ENCODE measurements at places on chromosomes 12 and 14. TPM values are rescaled to one million over a fixed set of nuclear protein-coding genes. Genes with fewer than 3 reads are reported as not detected.

- peak; percentile 80 for DNase-seq
Observed at GRCh38 chr12:54220092-54220557, 31.3 kb upstream of the SMUG1 start.

- DNase-seq: no peak
Observed at GRCh38 chr12:14479004-14479403, 88.7 kb downstream of the PLBD1 start.

DNA sequence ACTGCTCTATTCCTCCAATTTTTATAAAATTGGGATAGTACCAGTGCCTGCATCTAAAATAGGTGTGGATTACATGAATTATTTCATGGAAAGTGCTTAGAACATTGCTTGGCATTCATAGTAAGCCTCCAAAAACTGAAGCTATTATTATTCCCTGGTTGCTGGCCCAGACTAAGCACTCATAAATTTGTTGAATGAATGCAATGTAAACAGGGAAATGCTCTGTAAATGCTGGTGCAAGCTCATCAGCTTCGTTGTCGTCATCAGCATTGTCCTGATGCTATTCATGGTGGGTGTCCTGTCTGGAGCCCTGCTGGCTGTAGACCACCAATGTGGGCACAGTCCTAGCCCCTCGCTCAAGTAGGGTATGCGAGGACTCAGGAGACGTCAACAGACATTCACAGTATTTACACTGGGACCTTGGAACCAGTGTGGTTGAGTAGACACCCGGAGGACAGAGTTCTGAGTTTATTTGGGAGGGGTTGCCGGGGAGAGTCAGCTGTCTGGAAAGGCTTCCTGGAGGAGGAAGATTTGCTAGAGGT, 16.5 kb downstream of the BDKRB2 start:
- DNase-seq: no peak

DNA sequence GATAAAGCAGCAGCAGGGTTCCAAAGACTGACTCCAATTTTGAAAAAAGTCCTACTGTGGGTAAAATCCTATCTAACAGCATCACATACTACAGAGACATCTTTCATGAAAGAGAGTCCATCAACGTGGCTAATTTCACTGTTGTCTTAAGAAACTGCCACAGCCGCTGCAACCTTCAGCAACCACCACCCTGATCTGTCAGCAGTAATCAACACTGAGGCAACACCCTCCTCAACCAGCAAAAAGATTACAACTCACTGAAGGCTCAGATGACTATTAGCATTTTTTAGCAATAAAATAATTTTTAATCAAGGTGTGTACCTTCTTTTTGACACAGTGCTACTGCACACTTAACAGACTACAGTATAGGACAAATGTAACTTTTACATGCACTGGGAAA, 6.6 kb downstream of the CAPRIN2 start:
- no peak for DNase-seq

DNA sequence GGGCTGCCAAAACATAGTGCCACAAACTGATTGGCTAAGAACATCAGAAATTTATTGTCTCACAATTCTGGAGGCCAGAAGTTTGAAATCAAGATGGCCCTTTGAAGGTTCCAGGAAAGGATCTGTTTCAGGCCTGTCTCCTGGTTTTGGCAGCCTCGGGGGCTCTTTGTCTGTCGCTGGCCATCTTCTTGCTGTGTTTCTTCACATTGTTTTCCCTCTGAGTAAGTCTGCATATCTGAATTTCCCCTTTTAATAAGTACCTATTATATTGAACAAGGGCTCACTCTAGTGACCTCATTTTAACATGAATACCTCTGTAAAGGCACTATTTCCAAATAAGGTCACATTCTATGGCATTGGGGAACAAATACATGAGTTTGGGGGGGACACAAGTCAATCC, 467.1 kb upstream of the MGAT4C start:
- DNase-seq: no peak

GRCh38 chr12:113479590-113480335, 8.1 kb upstream of the LHX5 start:
- DNase-seq: peak; percentile 55

DNA sequence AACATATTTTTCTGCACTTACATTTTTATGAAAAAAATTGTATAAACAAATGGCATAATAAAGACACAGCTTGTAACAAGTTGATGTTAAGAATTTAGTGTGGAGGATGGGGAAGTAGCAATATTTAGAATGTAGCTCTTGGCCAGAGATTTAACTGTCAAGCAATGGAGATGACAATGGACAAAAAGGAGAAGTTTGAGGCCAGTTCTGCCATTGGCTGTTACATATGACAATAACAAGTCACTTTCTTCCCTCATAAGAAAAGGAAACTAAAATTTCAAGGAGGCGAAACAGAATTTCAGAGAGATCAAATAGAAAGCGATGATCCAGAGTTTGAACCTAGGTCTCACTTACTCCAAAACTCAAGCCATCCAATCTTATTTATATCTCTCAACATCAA, 122.8 kb upstream of the CCDC175 start:
- no peak for DNase-seq

DNA sequence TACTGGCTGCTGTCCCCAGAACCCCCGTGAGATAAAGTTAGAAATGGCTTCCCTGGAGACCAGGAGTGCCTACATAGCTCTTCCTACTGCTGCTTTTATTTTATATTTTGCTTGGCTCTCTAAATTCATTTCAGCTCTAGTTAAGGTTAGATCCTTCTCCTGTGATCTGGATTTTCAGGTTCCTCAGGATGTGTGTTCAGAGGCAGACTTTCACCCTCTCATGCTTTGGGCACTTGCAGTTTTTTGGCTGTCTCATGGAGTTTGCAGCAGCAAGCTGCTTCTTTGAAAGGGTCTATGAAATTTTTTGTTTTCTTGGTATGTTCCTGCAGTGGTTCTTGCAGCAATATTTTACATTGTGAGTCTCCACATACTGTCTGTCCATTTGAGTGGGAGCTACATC, 93.3 kb downstream of the ATP23 start:
- no peak for DNase-seq

GRCh38 chr14:97290977-97291376, 493.8 kb downstream of the VRK1 start:
- no peak for DNase-seq

- DNase-seq: no peak
Observed at GRCh38 chr12:7042842-7043241, 17.7 kb upstream of the C1S start.

DNA sequence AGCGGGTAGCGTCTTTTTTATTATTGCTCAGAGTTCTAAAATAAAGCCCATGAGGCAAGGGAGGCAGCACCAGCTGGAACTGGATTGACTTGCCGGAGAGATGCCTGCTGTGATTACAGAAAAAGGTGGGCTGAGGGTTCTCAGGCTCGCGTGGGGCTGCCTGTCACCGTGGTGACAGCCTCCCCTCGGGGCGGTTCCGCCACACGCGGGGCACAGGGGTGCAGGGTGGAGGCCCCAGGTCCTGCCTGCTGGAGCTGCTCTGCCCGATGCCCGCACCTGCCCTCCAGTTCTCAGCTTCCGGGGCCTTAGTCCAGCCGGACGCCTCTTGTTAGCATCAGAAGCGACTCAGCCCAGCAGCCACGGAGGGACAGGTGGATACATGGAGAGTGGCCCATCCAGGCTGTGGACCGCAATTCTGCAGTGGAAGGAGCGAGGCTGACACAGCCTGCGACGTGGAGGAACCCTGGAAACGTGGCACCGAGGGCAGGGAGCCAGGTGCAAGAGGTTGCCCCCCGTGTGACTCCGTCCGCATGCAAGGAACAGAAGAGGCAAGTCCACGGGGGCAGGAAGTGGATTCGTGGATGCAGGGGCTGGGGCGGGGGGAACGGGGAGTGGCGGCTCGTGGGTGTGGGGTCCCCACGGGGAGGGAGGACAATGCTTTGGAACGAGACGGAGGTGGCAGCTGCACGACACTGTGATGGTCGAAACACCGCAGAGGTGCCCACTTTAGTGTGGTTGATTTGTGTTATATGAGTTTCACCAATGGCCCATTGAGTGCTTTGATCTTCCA, 79.5 kb downstream of the GALNT9 start:
- DNase-seq: no peak

ASB2 gene
- total RNA-seq: 66.5 TPM

COPS7A gene
- total RNA-seq: 54.5 TPM

GALNT6 gene
- 9.7 TPM for total RNA-seq

IFNG-AS1 gene
- not detected for total RNA-seq

Data from posterior vena cava (tissue), 2 donors.